Mucosa of gallbladder (tissue), 1 donor: ENCODE measurements at places on chromosomes 16 and 17.

GRCh38 chr16:52265446-52265861 is 281.5 kb downstream of the TOX3 start:
- DNase-seq: no peak

GRCh38 chr16:31452631-31453106 is 6.6 kb upstream of the ARMC5 start:
- no peak for DNase-seq

DNA sequence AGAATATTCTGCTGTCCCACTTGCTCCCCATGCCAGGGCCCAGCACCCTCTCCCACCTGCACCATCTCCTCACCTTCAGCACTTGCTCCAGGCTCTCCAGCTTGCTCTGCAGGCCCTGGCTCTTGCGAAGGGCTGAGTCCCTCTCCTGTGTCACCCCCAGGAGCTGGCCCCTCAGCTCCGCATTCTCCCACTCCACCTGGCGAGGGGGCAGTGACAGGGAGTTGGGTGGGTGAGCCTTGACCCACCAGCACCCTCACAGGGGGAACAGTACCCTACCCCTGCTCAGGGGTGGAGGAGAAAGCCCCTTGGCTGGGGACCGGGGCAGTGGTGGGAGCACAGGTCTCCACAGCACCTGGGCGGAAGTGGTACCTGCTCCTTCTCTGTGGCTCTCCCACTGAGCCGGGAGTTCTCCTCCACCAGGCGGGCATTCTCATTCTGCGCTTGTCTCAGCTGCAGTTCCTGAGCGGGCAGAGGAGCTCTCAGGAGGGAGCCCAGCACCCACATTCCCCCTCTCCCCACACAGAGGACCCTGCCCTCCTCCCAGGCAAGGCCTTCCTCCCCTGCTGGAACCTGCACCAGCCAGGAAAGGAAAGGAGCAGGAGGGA is 5.9 kb downstream of the TSPOAP1 start:
- no peak for DNase-seq

- DNase-seq: no peak
Observed at GRCh38 chr16:22425036-22425801, 50.8 kb upstream of the CDR2 start.

GRCh38 chr16:81574168-81574567 is 129.6 kb downstream of the CMIP start:
- DNase-seq: no peak

- no peak for DNase-seq
Observed at GRCh38 chr16:49834531-49835151, 21.3 kb downstream of the ZNF423 start.

- DNase-seq: no peak
Observed at GRCh38 chr16:56673921-56674320, 4.3 kb downstream of the MT1H start.

- no peak for DNase-seq
Observed at GRCh38 chr16:85072947-85073346, 39.3 kb downstream of the CIBAR2 start.

DNA sequence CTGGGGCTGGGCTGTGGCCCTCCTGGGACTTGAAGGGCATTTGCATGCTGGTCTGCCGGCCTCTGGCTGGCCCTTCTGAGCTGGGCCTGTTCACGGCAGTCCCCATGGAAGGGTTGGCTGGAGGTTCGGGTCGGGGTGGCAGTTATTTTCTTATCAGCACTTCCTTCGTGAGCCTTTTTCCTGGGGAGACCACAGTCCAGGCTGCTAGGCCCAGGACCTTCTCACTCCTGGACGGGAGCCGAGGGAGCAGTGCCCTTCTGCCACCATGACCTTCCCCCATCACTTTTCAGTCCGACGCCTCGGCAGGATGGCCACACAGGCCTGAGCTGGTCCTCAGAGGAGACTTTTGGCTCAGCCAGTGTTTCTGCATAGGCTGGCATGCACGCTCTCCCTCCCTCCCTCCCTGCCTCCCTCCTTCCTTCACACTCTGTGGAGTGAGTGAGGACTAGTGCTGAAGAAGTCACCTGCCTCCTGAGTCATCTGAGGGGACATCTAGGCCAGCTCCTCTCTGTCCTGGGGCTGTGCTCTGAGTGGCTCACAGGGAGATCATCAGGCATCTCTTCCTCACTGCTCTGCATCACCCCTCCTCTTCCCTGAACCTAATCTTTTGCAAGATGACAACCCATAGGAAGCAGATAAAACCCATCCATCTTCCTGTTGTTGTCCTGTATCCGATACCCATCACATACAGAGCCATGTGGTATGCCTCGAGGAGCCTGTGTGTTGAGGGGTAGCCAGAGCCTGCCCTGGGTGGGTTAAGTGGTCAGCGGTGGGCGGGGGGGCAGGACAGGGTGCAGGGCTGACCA is 109.7 kb downstream of the RAP1GAP2 start:
- DNase-seq: no peak

GRCh38 chr16:68884401-68884800 is 41.1 kb downstream of the TANGO6 start:
- no peak for DNase-seq

GRCh38 chr17:80759377-80759673 is 214.7 kb downstream of the RPTOR start:
- DNase-seq: no peak

DNA sequence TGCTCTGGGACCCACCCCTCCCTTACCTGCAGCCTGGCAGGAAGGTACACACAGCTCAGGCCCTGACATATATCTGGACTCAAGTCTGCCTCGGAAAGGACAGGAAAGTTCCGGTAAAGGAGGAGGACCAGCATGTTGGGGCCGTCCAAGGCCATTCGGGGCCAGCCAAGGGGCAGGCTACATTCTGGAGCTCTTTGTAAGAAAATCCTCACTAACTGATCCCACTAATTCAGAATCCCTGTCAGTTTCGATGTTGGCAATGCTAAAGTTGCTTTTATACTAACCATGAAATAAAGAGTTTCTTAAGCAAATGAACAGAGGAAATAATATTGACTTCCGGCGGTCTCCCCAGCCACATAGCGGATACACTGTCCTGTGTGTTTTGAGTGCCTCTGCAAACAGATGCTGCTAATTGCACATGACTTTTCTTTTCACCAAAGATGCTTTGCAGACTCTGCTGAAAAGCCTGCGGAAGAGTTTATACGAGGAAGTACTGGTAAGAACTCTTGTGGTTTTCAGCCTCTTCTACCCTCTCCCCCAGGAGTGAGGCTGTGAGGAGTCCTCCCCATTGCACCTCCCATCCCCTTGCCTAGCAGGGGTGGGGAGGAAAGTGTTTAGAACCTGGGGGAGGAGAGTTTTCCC is 54.8 kb downstream of the PLXDC1 start:
- peak; percentile 33 for DNase-seq

GRCh38 chr16:84618581-84619460 is 943 bp upstream of the COTL1 start:
- DNase-seq: peak; percentile 47

DNA sequence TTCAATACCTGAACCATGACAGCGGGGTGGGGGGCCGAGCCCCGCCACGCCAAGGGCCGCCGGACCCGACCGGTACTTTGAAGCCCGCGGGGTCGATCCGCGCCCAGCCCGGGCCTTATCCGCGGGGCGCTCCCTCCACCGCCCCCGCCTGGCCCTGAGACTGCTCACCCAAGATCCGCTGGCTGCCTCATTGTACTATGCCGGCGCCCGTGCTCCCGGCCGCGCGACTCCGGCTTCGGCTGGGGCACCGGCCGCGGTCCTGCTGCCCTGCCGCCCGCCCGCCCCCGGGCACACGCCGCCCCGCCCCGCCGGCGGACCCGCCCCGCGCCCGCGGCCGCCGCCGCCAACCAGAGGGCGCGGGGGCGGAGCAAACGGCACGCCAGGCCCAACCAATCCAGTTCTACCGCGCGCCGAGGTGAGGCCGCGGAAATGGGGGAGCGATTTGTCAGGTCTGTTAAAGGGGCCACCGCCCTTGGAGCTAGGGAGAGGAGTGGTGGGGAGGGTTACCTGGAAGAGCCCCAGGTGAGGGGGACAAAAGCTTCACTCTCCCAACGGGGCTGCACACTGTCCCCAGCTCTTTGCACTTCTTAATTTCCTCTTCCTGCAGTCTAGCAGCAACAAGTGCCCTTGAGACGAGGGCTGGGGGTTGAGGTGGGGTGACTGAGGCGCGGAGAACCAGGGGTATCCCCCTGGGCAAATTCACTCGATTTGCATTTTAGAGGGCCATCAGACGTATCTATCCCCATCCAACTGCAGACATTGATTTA is at the start of gene TEX2:
TEX2 (minus strand) TSS at position 261 of the 767 bp plus-strand sequence. CDS start 49,043 bp downstream, outside the sequence.
- peak; percentile 90 for DNase-seq

DNA sequence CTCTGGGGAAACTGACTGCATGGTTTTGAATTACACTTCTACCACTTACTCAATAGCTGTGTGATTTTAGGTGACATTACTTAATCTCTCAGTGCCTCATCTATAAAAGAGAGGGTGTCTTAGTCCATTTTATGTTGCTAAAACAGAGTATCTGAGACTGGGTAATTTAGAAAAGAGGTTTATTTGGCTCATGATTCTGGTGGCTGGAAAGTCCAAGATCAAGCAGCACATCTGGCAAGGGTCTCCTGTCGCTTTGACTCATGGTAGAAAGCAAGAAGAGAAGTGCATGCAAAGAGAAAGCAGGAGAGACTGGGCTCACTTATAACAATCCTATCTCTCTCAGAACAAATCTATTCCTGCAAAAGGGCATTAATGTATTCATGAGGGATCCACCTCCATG is 132.4 kb upstream of the IRX5 start:
- no peak for DNase-seq

DNA sequence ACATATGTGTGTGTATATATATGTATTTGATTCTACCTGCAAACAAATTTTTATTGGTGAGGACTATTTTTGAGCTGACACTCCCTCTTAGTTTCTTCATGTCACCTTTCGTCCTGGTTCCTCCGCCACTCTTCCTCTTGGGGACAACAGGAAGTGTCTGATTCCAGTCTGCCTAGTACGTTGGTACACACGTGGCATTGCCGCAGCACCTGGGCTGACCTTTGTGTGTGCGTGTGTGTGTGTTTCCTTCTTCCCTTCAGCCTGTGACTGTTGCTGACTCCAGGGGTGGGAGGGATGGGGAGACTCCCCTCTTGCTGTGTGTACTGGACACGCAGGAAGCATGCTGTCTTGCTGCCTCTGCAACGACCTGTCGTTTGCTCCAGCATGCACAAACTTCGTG is 29.4 kb upstream of the CACNG5 start:
- DNase-seq: no peak

GRCh38 chr16:1991588-1991947 is 1.8 kb downstream of the SYNGR3 start:
- DNase-seq: no peak

DNA sequence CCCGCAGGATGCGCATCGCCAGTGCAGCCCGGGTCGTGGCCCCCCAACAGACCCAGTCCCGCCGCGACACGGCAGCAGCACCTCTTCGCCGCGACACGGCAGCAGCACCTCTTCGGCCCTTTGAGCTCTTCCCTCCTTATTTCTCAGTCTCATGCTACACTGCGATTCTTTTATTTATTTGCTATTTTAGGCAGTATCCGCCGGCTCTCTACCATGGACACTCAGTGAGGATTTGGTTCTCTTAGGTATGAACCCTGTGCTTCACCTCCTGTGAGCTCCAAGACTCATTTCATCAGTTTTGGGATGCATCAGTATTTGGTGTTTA is 8.3 kb upstream of the MAP2K3 start:
- no peak for DNase-seq
